Activated effector memory CD4-positive, alpha-beta T cell treated with Interleukin-2 at 50 U/mL for 16 hours (primary cell): ENCODE measurements at places on chromosomes 2 and 18.

DNA sequence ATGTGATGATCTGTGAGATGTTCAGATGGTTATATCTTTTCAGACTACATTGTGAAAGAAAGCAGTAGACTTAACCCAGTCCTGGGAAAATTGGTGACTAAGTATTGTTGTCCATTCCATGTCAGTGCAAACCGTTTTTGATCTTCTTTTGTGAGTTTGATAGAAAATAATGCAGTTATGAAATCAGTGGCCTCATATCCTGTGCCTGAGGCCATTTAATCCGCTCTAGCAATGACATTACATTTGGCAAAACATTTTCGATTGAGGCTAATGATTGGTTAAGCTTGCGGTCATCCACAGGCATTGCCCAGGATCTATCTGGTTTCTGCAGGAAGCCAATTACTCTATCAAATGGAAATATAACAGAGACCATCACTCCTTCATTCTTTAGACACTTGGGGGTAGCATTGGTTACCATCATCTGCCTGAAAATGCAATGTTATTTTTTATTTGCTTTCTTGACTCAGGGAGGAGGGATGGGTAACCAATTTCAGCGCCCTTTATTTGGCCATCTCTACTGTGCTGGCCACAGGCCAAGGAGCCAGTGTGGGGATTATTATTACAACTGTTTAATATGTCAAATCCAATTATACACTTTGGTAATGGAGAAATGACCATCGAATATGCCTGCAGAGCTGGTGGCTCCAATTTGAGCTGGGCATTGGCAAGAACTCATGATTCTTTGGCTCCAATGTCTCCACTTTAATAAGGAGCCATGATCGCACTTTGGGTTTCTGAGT, 33.6 kb downstream of the TRIB2 start:
- DNase-seq = no peak

- DNase-seq = no peak
Observed at GRCh38 chr18:79458131-79458838, 62.6 kb downstream of the NFATC1 start.

- no peak for DNase-seq
Observed at GRCh38 chr2:134314681-134315368, 61.0 kb downstream of the MGAT5 start.

- no peak for DNase-seq
Observed at GRCh38 chr2:143157418-143157817, 28.2 kb downstream of the ARHGAP15 start.

DNA sequence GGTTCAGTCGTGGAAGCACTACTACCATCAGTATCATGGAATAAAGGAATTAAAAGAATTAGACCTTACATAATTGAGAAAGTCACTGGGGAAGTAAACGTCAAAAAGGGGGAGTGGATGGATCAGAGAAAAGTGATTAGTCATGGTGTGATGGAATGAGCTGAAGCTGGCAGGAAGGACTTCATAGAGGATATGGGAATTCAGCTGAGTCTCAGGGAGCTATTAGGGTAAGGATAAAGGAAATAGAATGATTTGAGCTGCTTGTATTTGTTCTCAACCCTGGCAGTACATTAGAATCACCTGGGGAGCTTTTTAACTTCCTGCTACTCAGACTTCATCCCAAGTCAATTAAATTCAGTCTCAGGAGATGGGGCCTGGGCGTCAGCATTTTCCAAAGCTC, 53.4 kb upstream of the SETBP1 start:
- DNase-seq = no peak

DNA sequence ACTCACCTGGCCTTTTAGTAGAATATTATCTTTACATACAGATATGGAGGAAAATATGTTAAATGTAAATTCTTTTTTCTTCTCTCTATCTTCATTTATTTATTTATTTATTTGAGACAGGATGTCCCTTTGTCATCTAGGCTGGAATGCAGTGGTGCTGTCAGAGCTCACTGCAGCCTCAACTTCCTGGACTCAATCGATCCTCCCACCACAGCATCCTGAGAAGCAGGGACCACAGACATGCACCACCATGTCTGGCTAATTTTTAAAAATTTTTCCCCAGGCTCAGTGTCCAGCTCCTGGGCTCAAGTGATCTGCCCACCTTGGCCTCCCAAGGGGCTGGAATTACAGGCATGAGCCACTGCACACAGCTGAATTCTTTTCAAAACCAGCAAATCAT, 20.3 kb downstream of the KYNU start:
- no peak for DNase-seq

GRCh38 chr18:26089293-26090129, 902 bp downstream of the SS18 start:
- DNase-seq = no peak

GRCh38 chr18:45119876-45120275, 439.2 kb downstream of the SETBP1 start:
- DNase-seq = no peak
